NCI-H510A treated with DMSO at 0.1 percent for 48 hours (cell line): ENCODE measurements at places on chromosomes 7 and 10.

DNA sequence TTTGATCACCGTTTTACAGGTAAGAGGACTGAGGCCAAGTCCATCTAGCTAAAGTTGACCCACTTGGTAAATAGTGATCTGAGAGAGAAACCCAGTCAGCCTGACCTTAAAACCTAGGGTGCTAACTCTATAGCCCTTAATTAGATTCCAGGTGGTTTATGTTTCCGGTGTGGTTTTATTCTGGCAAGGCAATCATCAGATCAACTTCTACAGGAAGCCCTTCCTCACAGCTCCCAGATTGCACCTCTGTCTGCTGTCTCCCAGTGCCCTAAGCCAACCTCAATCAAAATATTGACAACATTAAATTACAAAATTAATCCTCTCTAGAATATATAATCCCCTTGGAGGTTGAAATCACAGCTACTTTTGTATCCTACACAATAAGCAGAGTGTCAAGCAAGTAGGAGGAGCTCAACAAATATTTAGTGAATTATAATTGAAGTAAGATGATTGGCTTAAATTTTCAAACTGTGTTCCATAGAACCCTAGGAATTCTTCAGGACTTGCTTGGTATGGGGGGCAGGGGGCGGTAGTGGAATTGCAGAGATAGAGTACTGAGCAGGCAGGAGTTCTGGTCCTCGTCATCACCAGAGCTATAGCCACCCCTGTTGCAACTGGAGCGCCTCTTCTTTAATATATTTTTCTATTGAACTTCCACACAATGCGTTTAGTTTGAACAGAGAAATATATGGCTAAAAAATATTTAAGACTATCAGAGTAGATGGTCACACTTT is 692.8 kb upstream of the LRRN3 start:
- no peak for DNase-seq

DNA sequence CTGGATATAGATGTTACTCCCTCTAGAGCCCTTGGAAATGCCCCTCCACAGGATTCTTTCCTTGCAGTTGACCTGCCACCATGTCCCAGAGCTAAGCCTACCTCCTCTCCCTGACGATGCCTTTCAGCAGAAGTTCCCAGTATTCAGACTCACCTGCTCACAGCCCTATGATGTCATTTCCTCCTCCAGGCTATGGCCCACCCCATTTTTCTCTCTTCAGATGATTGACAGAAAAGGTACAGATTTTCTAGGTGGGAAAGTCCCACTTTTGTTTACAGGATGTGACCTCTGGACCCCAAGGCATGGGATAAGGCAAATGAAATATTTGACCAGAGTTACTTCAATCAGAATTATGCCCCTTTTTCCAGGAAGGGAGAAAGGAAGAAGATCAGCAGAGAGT is 280.2 kb upstream of the PHYHIPL start:
- DNase-seq: no peak

GRCh38 chr10:20247891-20248708 is 431.9 kb downstream of the PLXDC2 start:
- DNase-seq: no peak

GRCh38 chr10:97050205-97050745 is 135.5 kb downstream of the SLIT1 start:
- no peak for DNase-seq

DNA sequence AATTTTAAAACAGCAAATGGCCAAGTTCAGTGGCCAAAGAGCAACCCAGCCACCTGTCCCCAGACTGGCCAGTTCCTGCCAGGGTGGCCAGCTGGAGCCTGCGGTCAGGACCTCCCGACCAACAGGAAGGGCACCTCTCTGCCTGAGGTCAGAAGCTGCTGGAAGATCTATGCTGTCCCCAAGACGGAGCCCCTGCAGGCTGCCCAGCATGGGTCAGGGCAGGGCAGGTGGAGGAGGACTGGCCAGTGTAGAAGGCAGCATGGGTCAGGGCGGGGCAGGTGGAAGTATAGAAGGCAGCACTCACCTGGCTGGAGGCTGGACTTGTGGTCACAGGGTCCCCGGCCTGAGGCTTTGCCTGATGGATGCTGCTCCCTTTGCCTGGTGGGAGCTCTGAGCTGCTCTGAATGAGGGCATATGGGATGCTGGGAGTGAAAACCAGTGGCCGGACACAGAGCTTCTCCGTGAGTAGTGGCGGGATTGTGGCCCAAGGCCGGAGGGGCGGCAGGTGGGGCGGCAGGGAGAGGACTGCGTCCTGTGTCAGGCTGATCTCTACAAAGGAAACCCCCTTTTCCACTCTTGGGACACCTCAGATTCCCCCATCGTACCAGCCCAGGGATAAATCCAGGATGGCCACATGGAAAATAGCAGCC is 229.2 kb downstream of the TCERG1L start:
- DNase-seq: no peak

DNA sequence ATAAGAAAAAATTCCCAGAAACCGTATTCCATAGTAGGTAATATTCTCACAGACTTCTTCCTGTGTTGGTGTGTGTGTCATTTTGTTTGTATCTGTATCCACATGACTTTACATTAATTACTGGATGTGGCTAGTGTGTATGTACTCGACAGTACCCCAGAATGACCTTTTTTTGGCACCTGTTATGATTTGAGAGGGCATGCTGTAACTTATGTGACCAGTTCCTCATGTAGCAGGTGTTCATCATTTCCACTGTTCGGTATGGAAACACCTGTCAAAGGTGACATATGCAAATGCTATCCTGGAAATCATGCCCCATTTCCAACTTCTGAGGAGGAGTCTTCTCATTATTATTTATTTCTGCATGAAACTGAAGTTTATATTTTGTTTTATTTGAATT is 89.3 kb downstream of the ZMYND11 start:
- no peak for DNase-seq

DNA sequence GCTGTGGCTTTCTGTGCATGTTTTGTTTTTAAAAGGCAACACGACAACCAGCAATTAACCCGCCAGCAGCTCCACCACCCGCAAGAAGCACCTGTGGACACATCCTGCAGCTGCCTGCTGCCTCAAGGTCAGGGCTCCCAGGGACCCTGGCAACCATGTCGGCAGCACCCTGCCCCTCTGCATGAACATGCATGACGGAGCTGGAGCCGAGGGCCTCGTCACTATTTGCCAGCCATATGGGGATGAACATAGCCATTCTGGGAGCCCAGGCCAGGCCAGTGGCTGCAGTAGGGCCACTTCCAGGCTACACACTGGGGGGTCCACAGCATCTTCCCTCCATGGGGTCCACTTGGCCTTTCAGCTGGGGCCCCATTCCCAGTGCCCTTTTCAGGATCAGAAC is 52.9 kb downstream of the CAMK2B start:
- no peak for DNase-seq

- no peak for DNase-seq
Measured at GRCh38 chr7:40429826-40430225, 295.0 kb downstream of the SUGCT start.

GRCh38 chr10:21090609-21091082 is 193.5 kb upstream of the NEBL start:
- no peak for DNase-seq

DNA sequence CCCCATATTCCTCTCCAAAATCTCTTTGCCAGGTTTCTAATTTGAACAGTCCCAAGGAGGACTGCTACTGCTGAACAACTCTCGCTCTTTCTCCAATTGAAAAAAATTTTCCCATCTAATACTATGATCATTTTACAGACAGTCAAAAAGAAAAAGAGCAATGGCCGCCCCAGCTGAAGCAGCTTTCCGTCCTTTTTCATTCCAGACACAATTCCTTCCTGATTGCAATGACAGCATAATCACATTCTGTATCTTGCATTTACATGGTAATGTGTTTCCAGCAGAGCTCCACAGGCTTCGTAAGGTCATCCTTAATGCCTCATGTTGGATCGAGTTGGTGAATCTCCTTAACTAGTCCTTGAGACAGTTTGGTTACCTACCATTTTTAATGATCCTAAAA is 45.0 kb upstream of the GSDME start:
- DNase-seq: no peak

- DNase-seq: no peak
Measured at GRCh38 chr10:42769673-42770072, 12.9 kb upstream of the BMS1 start.

GRCh38 chr7:140577651-140578050 is 63.0 kb downstream of the DENND2A start:
- no peak for DNase-seq

GRCh38 chr10:68235581-68235980 is 3.7 kb upstream of the ATOH7 start:
- DNase-seq: no peak

GRCh38 chr10:51400392-51401096 is 298.9 kb downstream of the CSTF2T start:
- no peak for DNase-seq

- DNase-seq: no peak
Measured at GRCh38 chr7:134366481-134366880, 49.8 kb upstream of the SLC35B4 start.

- no peak for DNase-seq
Measured at GRCh38 chr7:154862153-154862791, 140.7 kb downstream of the PAXIP1 start.

DNA sequence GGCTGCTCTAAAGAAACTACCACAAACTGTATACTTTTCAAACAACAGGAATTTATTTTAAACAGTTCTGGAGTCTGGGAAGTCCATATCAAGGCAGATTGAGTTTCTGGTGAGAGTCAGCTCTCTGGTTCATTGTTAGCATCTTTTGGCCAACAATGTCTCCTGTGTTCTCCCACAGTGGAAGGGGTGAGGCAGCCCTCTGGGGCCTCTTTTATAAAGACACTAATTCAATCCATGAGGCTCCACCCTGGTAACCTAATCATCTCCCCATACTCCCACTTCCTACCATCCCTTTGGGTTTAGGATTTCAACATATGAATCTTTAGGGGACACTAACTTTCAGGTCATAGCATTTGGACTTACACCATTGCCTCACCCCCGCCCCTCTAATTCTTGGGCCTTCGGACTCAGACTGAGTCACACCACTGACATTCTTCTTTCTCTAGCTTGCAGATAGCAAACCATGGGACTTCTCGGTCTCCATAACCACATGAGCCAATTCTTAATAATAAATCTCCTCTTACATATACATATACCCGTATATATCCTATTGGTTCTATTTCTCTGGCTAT is 64.3 kb upstream of the ANTXRL start:
- DNase-seq: no peak

- DNase-seq: no peak
Measured at GRCh38 chr7:140542228-140542603, 62.9 kb upstream of the MKRN1 start.

DNA sequence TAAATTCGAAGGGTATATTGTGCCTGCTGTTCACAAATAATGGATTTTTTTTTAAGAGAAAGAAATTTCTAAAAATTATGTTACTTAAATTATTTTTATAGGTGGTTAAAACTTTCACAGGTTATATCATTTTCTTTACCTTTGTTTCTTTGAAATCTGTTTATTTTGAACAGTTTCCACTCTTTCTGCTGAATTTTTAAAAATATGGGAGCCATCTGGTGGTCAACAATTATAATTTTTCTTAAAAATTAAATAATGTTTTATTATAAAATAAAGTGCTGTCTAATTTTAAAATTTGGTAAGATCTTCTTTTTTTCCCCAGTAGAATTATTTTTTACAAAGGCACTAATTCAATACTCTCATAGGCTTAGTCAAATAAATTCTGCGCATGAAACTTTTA is 263.9 kb downstream of the ETV1 start:
- no peak for DNase-seq

DNA sequence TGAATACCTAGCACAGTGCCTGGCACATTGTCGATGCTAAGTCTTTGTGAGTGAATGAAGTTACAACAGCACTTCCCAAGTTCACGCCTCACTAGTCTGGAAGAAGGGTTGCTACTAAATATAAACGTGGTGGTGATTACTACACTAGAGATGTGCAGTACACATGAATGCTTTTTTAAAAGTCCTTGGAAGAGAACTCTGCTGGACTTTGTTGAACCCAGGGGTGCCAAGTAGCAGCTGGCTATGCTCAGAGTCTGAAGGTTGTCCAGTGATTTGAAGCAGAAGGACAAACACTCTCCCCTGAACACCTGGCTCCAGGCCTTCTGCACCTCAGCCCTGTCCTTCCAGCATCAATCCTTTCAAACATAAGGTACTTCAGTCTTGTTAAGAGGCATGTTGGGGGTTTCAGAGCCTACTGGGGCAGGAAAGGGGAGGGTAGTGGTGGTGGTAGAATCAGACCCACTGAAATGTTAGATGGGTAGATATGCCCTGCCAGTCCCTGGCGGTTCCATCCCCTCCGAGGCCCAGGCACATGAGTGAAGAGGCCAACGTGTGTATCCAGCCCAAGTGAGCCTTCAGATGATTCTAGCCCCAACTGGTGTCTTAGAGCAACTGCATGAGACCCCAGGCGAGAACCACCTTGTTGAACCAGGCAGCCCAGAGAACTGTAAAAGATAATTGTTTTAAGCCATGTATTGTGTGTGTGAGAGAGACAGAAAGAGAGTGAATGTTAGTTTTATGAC is 94.4 kb downstream of the TAX1BP1 start:
- no peak for DNase-seq

DNA sequence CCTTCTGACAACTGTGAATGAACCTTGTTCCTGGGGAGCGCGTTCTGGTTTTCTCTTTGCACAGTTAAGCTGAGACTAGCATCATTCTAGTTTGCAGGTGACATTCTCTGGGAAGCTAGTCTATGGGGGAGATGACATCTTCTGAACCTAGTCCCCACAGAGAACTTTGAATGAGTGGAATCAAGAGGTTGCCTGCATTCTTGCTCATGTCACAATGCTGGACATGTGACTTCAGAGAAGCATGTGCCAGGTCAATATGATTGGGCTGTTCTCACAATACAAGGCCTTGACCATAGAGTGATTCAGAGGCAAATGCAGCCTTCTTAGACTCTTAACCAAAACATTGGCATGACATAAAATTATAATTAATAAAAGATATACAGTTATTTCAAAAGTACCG is 22.1 kb downstream of the KLLN start:
- no peak for DNase-seq

DNA sequence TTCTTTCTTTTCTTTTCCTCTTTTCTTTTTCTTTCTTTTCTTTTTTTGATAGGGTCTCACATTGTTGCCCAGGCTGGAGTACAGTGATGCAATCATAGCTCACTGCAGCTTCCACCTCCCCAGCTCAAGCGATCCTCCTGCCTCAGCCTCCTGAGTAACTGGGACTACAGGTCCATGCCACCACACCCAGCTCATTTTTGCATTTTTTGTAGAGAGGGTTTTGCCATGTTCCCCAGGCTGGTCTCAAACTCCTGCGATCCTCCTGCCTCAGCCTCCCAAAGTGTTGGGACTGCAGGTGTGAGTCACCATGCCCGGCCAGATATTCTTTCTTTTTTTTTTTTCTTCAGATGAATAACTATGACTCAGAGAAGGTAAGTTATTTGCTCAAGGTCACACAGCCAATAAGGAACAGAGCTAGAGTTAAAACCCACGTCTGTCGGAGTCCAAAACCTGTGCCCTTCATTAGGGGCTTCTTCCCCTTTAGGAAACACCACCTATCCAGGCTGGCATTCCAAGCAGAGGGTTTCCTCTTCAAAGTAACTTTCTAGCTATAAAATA is 28.1 kb upstream of the DNMBP start:
- DNase-seq: no peak
